H9 (cell line): ENCODE measurements at places on chromosomes 12 and 14. TPM values are rescaled to one million over a fixed set of nuclear protein-coding genes. Genes with fewer than 3 reads are reported as not detected.

Gene PLXNC1
- 0.53 and 1.2 TPM in 2 replicates for total RNA-seq

Gene SMCO2
- total RNA-seq: 0.20 TPM in 2 replicates

Gene CEBPE
- total RNA-seq: not detected in 2 replicates

Gene ESR2
- total RNA-seq: 0.11 and 0.15 TPM in 2 replicates

Gene PRIM1
- total RNA-seq: 46.5 and 50.7 TPM in 2 replicates

- DNase-seq: no peak
- no peak overlapping the region for H3K4me3 ChIP-seq
- H3K27ac ChIP-seq: no peak overlapping the region
- no peaks in the 10 kb centered on the region for H3K36me3 ChIP-seq
Observed at GRCh38 chr12:104498211-104498801, 41.6 kb downstream of the CHST11 start.

DNA sequence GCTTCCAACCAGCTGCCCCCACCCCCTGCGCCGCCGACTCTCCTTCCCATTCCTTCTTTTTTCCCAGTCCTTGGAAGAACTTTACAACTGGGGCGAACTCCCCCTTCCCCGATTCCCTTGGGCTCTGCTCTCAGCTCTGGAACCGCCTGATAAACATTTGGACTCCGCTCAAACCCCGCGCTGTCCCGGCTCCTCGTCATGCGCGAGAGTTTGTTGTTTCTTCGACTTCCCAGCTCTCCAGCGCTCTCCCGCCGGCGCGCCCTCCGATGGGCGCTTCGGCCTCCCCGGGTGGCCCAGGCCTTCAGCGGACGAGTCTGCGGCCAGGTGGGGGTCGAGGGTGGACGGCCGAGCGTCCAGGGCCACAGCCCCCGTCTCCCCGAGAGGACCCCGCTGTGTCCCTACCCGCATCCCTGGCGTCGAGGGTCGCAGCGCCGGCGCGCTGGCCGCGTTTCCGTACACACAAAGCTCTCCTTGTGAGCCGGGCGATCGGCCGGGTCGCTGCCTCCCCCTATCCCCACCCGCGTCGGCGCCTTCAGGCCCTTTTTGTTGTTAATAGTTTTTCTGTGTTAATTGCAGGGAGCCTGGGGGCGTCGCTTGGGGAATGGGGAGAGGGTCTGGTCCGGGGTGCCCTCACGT lies 847 bp downstream of the MMP14 start:
- no peaks in the 10 kb centered on the region for H3K27me3 ChIP-seq
- H3K4me3 ChIP-seq: peak overlapping the region; percentile 95
- H3K4me1 ChIP-seq: peaks cover 9% of the 10 kb centered on the region; the same call in 1 of the 2 replicates
- DNase-seq: no peak
- no peak overlapping the region for H3K27ac ChIP-seq

- H3K27ac ChIP-seq: peak overlapping the region; percentile 93
- H3K27me3 ChIP-seq: no peaks in the 10 kb centered on the region
- peak overlapping the region; percentile 89 for H3K4me3 ChIP-seq
- DNase-seq: peak; percentile 90
Observed at GRCh38 chr12:6925540-6926279, 2.0 kb upstream of the ATN1 start.

- no peak for DNase-seq
- no peaks in the 10 kb centered on the region for H3K4me1 ChIP-seq
- H3K27me3 ChIP-seq: no peaks in the 10 kb centered on the region
Observed at GRCh38 chr14:33978892-33979612, 28.2 kb upstream of the EGLN3 start.

DNA sequence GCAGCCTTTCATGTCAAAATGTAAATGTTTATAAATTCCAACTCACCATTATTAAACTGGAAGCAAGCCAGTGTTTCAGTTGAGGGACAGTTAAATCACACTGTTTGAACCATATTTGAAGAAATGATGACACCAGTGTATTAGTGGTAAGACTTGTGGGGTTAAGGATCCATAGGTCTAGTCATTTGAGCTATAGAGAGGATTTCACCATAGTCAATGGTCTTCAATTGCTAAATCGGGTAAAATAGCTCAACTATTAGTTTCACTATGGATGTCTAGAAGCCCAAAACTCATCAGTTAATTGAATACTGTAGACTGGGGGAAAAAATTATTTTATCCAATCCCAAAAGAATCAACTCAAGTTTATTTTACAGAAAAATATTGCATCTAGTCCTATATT lies 659.1 kb downstream of the NRXN3 start:
- no peaks in the 10 kb centered on the region for H3K4me1 ChIP-seq
- no peaks in the 10 kb centered on the region for H3K36me3 ChIP-seq
- no peak overlapping the region for H3K27ac ChIP-seq
- DNase-seq: no peak
- H3K4me3 ChIP-seq: no peak overlapping the region
